ENCODE measurements at places on chromosomes 3 and 15.

DNA sequence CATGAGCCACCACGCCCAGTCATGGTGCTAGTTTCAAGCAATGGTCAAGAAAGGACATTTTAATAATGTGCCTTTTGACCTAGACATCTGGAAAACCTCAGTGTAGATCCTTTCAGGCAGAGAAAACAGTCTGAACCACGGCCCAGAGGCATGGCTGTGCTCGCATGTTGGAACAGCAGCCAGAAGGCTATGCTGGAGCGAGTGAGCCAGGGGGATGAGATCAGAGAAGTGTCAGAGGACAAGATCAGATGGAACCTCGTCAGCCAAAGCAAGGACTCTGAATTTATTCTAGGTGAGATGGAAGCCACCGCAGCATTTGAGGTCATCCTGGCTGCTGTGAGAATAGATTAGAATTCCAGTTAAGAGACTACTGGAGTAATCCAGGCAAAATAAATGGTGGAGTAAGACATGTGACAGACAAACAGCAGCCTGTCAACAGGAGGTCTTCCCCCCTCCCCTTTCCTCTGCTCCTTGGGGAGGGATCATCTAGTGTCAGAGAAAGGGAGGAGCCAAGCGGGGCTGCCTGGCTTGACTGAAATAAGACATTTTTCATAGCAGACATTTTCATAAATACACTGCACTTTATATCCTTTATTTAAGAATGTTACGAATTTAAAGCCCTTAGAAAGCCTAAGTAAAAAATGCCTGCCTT is 40.4 kb upstream of the ACKR4 start:
- no peak for DNase-seq

- DNase-seq, result no peak
These were observed 31.5 kb upstream of the TFDP2 start for GRCh38 chr3:142180761-142181362.

- no peak for DNase-seq
These were observed 310.6 kb upstream of the ATP11B start for GRCh38 chr3:182482705-182483104.

- DNase-seq, result no peak
These were observed 14.8 kb upstream of the FSIP1 start for GRCh38 chr15:39797407-39797806.

GRCh38 chr15:73244333-73244732 is 124.4 kb downstream of the HCN4 start:
- DNase-seq, result no peak

DNA sequence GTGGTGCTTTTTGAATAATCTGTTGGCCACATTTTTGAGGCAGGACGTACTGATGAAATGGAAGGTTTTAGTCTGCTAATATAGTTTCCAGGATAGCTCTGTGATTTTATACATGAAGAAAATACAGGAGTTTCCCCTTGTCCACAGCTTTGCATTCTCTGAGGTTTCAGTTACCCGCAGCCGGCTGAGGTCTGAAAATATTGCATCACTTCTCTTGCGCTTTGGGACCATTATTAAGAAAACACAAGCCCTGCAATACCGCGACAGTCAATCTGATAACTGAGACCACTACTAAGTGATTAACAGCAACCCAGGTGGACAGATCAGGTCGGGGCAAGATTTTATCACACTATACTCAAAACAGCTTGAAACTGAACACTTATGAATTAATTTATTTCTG is 33.0 kb downstream of the BLM start:
- no peak for DNase-seq

DNA sequence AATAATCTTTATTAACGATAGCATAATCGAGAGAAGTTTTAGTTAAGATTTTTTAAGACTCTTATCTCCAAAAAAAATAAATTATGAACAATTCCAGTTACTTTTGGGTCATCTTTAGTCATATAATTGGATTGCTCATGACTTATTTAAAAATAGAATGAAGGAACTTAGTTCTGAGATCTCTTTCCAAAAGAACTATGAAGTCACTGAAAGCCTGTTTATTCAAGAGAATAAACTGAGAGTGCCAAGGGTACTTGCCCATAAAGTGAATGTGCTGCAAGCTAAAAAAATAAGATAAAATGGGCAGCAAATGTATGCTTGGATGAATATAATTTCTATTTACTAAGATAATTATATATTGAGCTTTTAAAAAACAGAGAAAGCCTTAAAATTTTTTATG is 176.5 kb upstream of the PLSCR5 start:
- no peak for DNase-seq

DNA sequence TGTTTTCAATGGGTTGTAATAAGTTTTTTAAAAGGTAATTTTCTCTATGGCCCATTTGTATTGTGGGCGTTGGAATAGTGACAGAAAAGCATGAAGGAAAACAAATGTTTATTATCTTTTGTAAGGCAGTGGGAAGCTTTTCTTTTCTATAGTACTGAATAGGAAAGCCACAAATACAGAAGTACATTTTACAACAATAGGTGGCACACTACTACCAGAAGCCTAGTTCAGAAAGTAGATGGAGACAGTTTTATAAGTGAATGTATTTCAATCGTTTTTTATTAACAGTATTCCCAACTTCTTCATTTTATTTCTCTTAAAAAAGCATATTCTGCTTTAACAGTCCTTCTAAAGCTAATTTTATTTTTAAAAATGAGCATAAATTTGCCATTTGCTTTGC is 296.7 kb downstream of the PTPRG start:
- no peak for DNase-seq

DNA sequence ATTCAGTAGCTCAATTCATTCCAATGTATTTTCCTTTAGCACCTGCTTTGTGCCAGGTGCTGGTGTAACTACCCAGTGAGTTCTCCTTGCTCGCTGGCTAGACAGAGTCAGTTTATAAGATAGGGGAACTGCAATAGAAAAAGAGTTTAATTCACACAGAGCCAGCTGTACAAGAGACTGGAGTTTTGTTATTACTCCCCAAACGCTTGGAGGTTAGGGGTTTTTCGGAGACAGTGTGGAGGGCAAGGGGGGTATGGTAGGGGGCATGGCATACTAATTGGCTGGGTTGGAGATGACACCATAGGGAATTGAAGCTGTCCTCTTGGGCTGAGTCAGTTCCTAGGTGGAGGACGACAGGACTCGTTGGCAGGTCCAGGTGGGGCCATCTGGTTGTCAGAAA is 5.4 kb upstream of the CFAP91 start:
- no peak for DNase-seq

GRCh38 chr3:29745232-29745870 is 464.5 kb downstream of the RBMS3 start:
- no peak for DNase-seq

GRCh38 chr3:13598926-13599886 is 50.3 kb downstream of the FBLN2 start:
- DNase-seq, result no peak

GRCh38 chr15:35705884-35706585 is 160.1 kb upstream of the DPH6 start:
- DNase-seq, result no peak

- DNase-seq, result no peak
These were observed 175.8 kb downstream of the XXYLT1 start for GRCh38 chr3:195095035-195095703.

- no peak for DNase-seq
These were observed 67.7 kb downstream of the KLHL25 start for GRCh38 chr15:85727068-85727467.

DNA sequence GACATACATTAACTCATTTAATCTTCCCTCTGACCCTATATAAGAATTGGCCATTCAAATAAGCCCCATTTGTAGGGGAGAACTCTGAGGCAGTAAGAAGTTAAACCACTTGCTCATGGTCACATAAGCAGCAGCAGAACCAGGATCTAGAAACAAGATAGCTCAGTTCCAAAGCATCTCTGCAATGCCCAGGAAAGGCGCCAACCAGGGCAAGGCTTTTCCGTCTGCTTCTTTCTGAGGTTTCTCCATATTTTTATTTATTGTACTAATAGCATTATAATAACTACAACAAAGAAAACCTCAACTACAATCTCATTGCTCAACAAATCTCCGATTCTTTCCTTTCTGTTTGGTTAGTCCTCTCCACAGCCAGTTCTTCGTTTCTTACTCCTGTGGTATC is 4.3 kb upstream of the UBE2E2 start:
- no peak for DNase-seq

GRCh38 chr3:86895202-86895601 is 95.7 kb downstream of the VGLL3 start:
- DNase-seq, result no peak

DNA sequence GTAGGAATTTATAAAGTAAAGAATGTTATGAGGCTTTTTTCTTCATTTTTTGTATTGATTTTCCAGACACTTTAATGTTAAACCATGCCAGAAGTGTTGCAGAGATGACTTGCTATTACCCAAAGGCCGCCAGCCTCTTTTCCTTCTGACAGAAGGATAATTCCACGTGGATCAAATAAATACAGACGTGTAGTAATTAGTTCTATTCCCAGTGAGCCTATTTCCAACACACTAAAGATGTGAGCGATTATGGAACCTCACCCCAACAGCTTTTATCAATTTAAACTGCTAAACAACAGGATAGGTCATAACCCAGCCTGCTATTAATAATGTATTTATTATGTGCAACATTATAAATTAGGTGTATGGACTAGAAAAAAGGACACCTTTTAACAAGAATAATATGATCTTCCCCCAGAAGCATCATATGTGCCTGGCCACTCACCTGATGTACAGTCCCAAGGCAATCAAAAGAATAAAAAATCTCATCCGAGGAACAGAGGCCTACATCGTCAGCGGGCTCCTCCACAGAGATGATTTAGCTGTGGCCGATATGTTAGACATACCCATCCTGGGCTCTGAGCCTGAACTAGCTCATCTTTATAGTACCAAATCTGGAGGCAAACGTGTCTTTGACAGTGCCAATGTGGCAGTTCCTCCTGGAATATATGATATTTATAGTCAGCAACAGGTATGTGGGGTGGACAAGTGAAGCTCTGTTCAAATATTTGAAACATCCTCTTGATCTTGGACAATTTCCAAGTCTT is 125.9 kb upstream of the C15orf61 start:
- no peak for DNase-seq

GRCh38 chr15:68642491-68642845 is 63.7 kb downstream of the CORO2B start:
- DNase-seq, result peak; percentile 11

GRCh38 chr3:124439603-124440002 is 290.6 kb upstream of the UMPS start:
- DNase-seq, result no peak

GRCh38 chr3:147397155-147397874 is 9.0 kb downstream of the ZIC4 start:
- no peak for DNase-seq

DNA sequence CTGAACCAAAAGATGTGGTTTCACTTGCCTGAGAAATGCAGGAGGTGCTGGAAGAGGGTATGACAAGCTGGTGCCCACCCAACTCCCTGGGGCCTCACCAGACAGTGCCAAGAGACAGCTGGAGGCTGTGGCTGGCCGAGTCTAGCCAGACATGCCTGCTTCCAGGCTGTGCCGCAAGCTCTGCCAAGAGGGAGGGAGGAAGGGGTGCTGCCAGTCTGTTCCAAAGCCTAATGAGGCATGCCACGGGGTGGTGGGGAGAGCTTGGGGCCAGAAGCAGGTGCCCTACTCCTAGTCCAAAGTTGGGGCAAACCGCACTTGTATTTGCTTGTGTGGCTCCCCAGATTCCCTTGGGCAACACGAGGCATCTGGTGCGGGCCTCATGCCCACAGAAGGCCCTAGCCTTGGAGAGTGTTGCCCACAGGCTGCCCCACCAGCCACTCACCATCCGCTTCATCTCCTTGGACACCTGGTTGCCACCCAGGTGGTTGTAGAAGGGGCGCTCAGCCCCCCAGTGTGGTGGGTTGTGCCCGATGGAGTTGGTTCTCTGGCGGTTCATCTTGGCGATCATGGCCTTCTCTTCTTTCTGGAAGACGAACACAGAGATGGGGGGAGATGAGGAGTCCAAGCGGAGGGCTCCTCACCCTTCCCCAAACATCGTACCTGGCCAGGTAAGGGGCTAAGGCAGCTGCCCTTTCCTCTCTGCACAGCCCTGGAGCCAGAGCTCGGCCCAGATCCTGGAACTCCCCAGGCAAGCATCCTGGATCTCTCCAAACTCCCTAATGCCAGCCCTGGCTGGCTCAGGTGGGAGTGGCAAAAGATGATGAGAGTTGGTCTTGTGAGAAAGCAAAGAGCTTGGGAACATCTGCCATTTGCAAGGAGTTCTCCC is 123.4 kb downstream of the SEC22A start:
- DNase-seq, result no peak

GRCh38 chr3:81864272-81864671 is 102.8 kb upstream of the GBE1 start:
- no peak for DNase-seq

DNA sequence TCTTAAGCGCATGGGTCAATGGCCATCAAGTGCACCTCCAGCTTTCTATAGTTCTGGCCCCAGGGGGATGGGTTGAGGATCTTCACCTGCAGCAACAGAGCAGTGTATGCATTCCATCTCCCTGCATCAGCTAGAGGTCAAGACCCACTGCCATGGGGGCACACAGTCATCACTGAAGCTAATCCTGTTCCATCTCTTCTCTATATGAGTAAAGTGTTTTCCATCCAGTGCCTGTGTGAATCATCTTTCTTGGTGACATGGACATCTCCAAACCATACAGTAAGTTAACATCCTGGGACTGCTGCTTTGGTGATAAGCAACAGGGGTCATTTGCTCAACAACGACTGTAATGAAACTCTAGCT is 4.4 kb upstream of the ENTPD3 start:
- no peak for DNase-seq

Data from mesothelial cell of epicardium (in vitro differentiated cells).